ENCODE measurements at places on chromosomes 1 and 21. TPM values are rescaled to one million over a fixed set of nuclear protein-coding genes. Genes with fewer than 3 reads are reported as not detected.

DNA sequence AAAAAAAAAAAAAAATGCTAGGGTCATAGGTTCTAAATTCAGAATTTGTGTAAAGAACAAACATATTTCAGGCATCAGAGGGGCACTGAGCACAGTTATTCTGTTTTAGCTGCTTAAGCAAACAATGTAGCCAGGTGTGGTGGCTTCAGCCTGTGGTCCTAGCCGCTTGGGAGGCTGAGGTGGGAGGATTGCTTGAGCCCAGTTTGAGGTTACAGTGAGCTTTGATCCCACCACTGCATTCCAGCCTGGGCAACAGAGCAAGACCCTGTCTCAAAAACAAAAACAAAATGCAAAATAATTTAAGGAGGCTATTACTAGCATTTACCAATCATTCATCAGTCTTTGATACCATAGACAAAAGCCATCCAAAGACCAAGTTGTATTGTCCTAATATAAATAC is 49.7 kb upstream of the CDC42BPA start:
- DNase-seq, result no peak

GRCh38 chr1:221440658-221441057 is 301.2 kb downstream of the DUSP10 start:
- no peak for DNase-seq

- no peak for DNase-seq
Observed at GRCh38 chr1:106121728-106122127, 934.7 kb upstream of the PRMT6 start.

DNA sequence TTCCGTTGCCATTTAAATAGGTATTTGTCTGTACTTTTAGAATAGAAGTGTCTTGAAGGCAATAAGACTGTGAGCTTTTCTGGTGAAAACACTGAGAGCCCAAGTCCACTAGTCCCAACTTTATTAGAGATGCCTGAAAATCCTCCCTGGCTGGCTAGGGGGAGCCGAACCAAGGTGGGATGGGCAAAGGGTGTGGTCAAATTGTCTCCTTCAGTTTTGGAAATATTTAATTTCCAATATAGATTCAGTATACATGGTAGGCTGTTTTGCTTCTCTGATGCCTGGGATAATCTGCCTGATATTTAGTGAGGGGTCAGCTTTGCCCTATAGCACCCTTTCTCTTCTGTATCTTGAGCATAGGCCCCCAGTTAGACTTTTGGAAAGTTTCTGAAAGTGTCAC is 3.5 kb downstream of the ROR1 start:
- no peak for DNase-seq

- no peak for DNase-seq
Observed at GRCh38 chr1:160744852-160745520, 5.9 kb downstream of the SLAMF7 start.

GRCh38 chr1:237684236-237684635 is 206.5 kb downstream of the ZP4 start:
- no peak for DNase-seq

DNA sequence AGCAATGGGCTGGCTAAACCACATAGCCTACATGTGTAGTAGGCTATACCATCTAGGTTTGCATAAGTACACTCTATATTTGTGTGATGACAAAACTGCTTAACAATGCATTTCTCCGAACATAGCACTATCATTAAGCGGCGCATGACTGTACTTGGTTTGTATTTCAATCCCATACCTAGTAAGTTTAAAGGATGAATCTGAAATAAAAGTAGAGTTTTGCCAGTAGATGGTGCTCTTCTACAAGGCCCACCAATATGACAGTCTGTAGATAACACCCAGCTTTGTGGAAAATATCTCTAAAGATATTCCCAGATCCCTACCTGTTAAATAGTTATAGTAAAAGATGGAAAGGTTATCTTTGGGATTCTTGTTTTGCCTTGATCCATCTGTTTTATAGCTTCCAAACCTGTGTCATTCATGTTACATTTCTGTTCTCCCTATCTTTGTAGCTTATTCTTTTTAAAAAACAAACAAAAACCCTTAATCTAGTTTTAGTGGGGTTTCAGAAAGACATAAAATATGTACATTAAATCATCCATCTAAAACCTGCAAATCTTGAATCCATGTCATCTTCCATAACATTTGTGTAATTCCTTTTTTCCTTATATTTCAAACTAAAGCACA is 33.9 kb upstream of the ASPM start:
- peak; percentile 21 for DNase-seq

DNA sequence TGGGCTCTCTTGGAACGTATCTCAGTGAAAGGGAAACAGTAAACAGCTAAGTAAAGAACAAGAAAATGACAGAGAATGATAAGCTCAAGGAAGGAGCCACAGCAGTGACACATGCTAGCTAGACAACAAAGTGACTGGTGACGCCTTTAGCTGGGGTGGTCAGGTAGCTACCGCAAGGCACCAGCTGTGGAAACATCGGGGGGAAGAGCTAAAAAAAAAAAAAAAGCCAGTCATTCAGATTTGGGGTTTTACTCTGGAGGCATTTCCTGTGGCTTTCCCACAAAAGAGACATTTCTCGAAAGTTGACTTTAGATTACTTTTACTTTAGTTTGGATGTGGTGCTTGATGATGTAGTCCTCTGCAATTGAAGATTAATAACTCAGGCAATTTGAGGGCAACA is 2.1 kb downstream of the FHAD1 start:
- peak; percentile 60 for DNase-seq

DNA sequence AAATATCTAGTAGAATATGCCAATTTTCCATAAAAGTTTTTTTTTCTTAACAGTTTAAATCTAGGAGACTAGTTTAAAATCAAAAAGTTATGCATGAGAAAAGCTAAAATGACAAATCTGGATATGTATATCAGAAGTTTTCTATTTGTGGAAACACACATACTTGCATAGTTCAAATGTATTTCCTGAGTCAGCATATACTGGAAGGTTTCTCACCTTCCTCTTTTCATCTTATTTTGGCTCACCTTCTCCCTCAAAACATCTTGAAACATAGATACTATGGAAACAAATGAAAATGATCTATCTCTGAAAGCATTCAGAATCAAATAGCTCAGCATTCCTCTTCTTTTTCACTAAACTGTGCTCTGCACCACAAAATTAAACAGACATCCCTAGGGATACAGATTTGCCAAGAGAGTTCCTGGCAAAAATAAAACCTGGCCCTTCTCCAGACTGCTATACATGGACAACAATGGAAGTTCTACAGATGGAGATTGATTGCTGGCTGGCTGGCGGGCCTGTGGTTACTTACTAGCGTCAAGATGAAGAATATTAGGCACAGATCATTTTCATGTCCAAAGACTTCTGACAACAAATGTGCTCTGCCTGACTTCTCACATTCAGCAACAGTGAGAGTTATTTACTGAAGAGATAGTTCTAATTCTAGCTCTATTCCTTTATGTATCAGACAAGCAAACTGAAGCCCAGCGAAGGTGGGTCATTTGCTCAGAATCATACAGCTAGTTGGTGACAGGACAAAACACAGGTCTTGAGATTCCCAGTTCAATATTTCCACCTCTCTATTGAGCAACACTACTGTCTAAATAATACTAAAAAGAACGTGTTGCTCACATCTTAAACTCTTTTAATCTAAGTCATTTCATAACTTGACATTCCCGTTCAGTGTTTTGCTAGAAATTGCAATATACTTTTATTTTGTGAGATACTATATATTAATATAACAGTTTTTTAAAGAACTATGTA is 26.6 kb downstream of the DIPK1A start:
- DNase-seq, result no peak

GRCh38 chr1:156525071-156525501 is 24.5 kb upstream of the MEF2D start:
- DNase-seq, result no peak

DNA sequence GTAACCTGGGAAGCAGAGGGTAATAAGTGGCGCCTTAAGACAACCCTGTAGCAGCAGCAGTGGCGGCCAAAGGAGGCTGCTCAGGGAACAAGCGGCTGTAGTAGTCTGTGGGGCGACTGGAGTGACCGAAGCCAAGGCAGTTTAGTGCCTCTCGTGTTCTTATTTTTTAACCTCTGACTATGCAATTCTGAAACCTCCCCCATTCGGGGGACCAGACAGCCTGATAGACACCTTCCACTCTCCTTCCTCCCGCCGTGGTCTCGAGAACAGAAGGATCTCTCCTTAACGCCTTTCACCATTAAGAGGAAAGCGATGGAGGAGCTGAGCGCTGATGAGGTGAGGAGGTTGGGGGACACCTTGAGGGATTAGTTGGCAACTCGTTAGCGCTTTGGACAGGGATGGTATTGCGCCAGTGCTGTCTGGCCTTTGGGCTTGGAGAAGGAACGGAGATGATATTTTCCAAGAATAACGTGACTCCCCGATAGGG is 644 bp downstream of the UBE4B start:
- DNase-seq, result no peak

DNA sequence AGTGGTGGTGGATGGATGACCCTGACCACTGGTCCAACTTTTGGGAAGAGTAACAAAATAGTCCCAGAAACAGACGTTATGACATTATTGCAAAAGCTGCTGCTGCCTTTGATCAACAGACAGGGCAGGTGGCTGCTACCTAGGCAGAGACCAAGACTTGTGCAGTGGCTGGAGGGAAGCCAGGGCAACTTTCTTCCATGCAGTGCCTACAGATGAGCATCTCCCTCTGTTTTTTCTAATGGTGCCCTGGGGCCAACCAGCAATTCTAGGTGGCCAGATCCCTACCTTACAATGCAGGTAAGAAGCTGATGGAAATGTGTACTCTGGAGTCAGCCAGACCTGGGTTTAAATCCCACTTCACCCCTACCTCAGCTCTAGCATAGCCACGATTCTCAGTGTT is 283.1 kb upstream of the POU3F1 start:
- DNase-seq, result no peak

DNA sequence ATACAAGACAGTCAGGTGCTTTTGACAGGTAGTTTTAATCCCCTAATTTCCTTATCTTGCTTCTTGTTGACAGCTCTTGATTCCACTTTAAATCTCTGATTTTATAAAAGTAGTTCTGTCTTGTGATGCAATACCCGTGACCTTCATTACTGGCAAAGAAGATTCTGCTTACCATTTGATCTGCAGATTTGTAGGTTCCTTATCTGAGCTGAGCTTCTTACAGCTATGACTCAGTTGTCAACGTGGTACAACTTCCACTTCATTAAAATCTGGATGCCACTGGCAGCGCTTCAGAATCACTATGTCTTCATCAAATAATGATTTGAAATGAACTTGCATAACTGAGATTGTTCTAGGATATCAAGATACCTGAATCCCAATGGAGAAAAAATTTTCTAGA is 543.6 kb upstream of the B3GALT2 start:
- no peak for DNase-seq

- DNase-seq, result no peak
Observed at GRCh38 chr21:36816561-36817130, 117.7 kb downstream of the SIM2 start.

DNA sequence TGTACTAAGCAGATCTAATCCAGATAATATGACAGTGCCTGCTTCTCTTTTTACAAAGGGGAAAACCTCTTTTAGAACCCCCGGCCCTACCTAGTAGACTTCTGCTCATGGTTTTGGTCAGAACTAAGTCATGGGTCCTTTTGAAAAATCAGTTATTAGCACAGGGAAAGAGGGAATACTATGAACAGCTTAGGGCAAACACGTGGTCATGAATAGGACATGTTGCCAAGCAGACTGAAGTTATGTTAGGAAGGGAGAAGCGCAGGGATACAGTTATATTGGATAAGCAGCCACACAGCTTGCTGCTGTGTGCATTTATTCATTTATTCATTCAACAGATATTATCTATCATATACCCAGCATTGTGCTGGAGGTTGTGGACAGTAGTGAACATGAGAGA is 25.3 kb upstream of the IGSF3 start:
- DNase-seq, result no peak

- no peak for DNase-seq
Observed at GRCh38 chr1:107524301-107524700, 383.5 kb downstream of the NTNG1 start.

- DNase-seq, result no peak
Observed at GRCh38 chr1:235763962-235764361, 102.7 kb downstream of the LYST start.

DNA sequence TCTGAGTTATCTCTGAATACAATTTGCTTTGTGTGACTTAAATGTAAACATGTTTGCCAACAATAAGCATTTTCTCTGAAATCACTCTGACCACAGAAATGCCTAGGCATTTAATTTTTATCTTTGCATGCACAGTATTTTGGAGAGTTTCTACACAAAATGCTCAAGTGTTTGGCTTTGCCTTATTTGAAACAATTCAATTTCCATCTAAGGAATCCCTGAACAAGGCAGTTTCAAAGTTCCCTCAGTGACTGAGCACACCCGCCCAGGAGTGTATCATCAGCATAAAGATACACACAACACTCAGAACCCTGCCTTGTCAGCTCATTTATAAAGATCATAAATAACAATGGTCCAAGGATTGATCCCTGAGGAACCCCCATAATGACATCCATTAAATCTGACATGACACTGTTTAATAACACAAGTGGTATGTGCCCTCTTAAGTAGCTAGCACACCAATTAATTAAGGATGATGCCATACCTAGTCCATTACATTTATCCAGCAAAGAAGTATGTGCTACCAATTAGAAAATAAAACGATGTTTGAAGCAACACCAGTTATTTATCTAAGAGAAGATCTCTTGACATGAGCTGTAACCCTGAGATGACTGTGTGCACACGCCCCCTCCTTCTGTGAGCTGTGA is 585.8 kb downstream of the ADGRL2 start:
- no peak for DNase-seq

DNA sequence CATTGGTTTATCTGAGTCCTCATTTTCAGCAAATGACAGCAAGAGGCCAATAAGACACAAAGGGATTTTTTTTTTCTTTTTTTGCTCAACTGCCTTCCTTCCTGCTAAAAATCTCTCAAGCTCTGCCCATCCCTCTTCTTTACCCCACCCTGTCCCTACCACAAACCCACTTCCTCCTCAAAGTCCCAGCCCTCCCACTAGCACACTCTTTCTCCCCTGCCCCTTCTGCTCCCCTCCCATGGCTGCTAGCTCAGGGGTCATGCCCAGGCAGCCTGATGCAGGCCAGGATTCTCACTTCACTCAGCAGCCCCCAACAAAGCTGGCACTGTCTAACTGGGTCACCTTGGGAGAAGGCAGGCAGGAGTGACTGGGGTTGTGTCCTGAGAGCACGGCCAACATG is 28.8 kb upstream of the PPP2R5A start:
- peak; percentile 54 for DNase-seq

GRCh38 chr21:14987370-14988170 is 77.2 kb downstream of the NRIP1 start:
- no peak for DNase-seq

OR2T12 gene
- total RNA-seq, result not detected

KIAA0040 gene
- total RNA-seq, result 30.4 TPM

GJB4 gene
- not detected for total RNA-seq

HSPA6 gene
- total RNA-seq, result 1.3 TPM

PCSK9 gene
- not detected for total RNA-seq

SLAMF7 gene
- total RNA-seq, result 79.5 TPM

SLC9C2 gene
- not detected for total RNA-seq

KCNE2 gene
- total RNA-seq, result not detected
